ENCODE measurements at places on chromosomes 1 and 21.

DNA sequence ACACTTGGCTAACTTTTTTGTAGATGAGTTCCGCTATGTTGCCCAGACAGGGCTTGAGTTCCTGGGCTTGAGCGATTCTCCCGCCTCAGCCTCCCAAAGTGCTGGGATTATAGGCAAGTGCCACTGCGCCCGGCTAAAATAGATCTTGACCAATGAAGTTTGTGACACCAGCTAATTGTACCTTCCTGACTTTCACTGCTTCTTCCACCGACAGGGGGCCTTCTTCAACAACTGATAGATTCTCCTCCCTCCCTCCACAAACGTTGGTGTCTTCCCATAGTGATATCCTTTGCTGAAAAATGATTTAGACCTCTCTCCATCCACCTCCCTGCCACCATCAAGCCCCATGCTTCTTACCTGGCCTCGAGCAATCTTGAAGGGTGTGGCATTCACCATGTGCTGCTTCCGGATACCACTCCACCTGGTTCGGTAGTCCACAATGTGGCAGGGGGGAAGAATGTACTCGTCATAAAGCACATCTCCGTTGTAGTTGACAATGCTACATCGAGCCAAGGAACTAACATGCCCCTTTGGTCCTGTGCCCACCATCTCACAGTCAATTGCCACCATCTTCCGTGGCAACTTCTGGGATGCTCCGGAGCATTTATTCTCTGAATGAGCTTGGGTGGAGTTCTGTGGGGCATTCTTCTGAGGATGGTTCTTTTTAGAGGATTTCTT is 1.6 kb upstream of the METTL25B start:
- peak; percentile 65 for DNase-seq

GRCh38 chr1:185468626-185469025 is 151.6 kb upstream of the IVNS1ABP start:
- no peak for DNase-seq

GRCh38 chr21:45079351-45079750 is 5.0 kb downstream of the ADARB1 start:
- DNase-seq = no peak

- DNase-seq = peak; percentile 79
Observed at GRCh38 chr1:182299728-182300616, 91.6 kb downstream of the GLUL start.

DNA sequence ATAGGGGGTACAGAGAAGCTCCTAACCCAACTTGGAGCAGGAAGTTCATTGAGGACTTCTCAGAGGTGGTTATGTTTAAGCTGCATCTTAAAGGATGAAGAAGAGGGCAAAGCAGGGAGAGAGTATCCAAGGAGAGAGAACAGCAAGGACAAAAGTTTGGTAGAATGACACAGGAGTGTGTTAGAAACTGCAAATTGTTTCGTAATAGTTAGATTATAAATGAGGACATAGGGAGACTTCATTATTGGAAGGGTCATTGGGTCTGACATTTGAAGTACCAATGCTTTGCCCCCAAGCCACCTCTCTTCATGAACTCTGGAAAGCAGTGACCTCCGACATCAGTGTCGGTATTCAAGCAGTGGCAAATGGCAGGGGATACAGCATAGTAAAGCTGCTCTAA is 209.6 kb upstream of the JUN start:
- no peak for DNase-seq

- DNase-seq = no peak
Observed at GRCh38 chr1:216554934-216555333, 131.7 kb upstream of the USH2A start.
